ENCODE measurements at places on chromosomes 5 and 9.

DNA sequence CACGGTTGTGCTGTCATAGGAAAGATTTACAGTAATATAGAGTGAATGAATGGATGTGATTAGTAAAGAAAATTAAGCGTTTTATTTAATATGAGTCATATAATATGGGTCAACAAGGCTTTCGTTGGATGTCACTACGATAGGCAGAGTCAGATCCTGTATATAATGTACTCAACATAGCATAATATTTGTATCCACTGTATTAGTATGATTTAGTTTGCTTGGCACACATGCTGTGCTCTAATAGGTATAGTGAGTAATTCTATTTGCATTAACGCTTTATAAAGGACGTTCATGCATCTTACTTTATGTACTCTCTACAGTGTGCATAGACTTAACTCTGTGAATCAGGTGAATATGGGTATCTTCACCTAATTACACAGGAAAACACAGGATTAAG, 35.9 kb upstream of the AGGF1 start:
- no peak for DNase-seq

GRCh38 chr9:74942801-74943200, 9.9 kb downstream of the C9orf40 start:
- DNase-seq: no peak

GRCh38 chr9:126321742-126322141, 4.9 kb upstream of the MVB12B start:
- no peak for DNase-seq

DNA sequence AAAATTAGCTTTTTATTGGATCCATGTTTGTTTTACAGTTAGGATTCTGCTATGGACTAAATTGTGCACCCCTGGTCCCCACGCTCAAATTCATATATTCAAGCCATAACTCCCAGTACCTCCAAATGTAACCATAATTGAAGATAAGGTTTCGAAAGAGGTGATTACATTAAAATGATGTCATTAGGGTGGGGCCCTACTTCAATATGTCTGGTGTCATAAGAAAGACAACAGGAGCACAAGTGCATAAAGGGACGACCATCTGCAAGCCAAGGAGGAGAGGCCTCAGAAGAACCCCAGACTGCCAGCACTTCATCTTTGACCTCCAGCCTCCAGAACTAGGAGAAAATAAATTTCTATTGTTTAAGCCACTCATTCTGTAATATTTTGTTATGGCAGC, 7.4 kb upstream of the HNRNPA0 start:
- no peak for DNase-seq

DNA sequence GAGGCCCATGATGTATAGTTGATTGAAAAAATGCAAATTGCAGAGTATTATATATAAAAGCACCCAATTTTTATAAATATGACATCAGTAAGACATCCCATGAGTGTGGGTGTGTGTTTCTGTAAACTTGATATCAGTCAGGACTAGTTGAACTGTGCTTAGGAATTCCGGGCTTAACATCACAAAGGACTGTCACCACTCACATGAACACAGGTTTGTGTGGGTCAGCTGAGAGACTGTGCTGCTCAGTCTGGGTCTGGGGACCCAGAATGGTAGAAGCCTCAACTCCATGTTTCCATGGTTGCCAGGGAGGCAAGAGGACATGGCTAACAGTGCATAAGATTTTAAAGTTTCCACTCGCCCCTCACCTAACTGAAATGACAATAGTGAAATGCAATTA, 120.3 kb downstream of the ADCY2 start:
- DNase-seq: no peak

DNA sequence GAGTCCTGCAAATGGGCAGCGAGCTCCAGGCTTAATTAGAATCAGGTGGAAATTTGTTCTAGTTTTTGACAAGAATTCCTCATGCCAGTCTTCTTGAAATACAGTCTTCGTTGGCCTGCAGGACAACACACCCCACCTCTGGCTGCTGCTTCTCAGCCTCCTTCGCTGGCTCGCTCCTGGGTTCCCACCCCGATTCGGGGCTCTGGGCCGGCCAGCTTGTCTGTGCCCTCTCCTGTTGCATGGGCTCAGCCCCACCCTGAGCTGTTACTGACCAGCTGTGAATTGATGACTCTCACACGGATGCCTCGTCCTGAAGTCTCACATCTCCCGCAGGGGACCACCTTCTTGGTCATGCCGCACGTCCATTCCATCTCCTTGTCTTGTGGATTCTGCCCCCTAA, 21.0 kb downstream of the PSD2 start:
- DNase-seq: no peak

- no peak for DNase-seq
These were observed 92.1 kb downstream of the DAB2IP start for GRCh38 chr9:121743441-121744001.

DNA sequence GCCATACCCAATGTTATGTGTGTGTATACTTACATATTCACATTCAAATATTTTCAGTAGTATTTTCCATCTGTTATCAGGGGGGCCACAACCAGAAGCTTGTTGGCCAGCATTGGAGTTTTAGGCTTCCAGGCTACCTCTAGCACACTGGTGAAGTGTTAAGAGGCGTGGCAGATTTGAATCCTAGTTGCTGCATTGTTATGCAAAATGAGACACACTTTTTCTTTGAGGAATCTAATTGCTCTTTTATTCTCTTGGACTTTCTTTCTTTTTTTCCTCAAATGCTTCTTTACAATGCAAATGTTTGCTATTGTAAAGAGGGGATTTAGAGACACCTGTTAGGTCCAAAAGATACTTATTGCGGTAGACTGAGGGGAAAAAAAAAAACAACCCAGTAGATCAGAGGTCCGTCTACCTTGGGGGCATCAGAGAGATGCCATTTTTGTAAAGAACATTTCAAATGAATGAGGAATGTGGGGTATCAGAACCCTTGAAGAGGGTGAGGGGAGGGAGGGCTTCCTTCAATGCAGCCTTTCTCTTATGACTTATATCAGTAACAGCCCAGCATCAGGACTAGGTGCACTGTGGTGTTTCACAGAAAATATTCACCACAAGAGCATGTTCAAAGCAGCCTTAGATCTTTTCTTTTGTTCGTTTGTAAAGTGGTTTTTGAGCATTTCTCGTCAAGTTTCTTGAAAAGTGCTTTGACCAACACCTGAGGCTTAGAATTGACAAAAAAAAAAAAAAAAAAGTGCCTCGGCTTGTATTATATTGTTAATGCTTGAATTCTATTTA, 3.8 kb downstream of the SMARCA2 start:
- DNase-seq: no peak

Data from GM06990 (cell line).